ENCODE measurements at places on chromosomes 4 and X.

DNA sequence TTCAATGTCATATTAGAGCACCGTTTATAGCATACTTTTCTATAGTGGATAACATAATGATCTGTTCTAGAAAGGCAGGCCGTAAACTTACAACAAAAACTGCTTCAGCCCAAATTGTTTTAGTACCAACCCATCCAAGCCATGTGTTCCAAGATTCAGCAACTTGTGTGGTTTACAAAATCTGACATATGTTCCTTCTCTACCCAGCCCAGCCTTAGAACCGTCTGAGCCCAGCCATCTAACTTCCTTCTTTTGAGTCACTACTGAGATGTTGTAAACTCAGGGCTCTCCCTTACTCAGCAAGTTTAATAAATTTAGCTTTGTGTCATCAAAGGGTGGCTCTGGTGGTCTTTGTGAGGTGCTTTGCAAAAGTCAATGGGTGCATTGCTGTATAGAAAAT lies 32.4 kb upstream of the REPS2 start:
- no peak for DNase-seq

DNA sequence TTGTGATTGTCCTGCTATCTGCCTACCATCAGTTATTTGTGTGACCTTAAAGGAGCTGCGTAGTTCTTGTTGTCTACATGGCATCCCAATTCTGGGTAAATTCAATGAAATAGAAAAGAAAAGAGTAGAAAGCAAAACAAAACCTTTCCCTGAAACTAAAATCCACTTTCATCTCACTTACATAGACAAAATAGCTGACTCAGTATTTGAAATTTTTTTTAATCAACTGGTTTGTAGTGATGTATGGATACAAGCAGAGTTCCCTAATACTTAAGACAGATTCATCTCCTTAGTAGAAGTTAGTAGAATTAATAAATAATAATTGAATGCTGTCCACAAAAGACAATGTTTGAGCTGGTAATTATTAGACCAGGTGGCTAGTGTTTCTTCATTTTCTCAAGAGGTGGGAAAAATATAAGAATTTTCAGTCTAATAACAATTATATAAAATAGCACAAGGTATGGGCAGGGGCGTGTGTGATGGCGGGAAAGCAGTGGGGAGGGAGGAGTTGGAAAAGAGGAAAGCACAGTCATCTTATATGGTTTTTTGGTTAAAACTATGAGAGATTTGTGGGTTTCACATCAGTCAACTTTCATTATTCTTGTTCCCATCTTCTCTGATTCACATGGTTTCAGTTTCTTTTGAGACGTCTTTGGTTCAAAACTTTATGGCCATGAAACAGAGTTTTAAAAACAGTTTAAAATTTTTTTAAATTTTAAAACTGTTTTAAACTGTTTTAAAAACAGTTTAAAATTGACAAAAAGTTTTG lies 275.2 kb downstream of the SPRY1 start:
- no peak for DNase-seq

- DNase-seq: no peak
These were observed 10.3 kb downstream of the PAGE2 start for GRCh38 chrX:55099162-55099561.

DNA sequence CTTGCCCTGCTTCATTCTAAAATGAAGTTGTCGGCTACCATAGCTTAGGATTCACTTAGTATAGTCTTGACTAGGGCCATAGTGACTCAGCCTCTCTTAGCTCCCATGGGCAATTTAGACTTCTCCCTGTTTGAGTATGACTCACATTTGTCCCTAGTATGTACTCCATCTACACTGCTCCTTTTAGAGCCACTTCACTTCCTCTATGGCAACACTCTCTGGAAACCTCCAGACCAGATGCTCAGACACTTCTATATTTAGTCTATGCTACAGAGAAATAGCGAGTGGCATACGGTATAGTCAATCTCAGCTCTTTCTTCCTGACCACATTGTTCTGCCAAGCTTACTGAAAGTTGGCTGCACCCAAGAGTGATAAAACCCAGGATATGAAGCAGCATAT lies 11.2 kb downstream of the MEPE start:
- no peak for DNase-seq
